Temporal lobe (tissue), 4 donors: ENCODE measurements at places on chromosomes 2 and 18. TPM values are rescaled to one million over a fixed set of nuclear protein-coding genes. Genes with fewer than 3 reads are reported as not detected.

POTEC gene
- total RNA-seq, result not detected

DYNAP gene
- total RNA-seq, result not detected

SNED1 gene
- 3.2 TPM for total RNA-seq

RPRD1A gene
- total RNA-seq, result 82.6 TPM

RESP18 gene
- total RNA-seq, result 1.2 TPM

CTLA4 gene
- total RNA-seq, result not detected
